NCI-H69 (cell line): ENCODE measurements at places on chromosomes 2 and 18.

GRCh38 chr2:200700856-200701255, 110.9 kb upstream of the BZW1 start:
- DNase-seq = no peak

DNA sequence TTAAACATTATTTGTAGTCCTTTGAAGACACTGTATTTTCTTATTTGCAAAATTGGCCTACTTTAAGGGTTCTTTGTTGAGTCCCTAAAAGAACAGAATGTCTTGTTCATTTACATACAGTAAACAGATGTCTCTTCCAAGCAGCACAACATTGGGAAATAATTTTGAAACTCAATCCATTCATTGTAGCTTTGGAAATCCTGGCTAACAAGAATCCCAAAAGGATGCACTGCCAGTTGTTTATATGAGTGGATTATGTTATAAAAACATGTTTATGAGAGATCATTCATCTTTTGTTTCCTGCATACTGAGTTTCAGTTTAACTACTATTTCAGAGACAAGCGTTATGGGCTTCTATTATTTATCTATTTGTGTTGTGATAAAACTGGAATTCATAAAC, 499.3 kb downstream of the PID1 start:
- no peak for DNase-seq

DNA sequence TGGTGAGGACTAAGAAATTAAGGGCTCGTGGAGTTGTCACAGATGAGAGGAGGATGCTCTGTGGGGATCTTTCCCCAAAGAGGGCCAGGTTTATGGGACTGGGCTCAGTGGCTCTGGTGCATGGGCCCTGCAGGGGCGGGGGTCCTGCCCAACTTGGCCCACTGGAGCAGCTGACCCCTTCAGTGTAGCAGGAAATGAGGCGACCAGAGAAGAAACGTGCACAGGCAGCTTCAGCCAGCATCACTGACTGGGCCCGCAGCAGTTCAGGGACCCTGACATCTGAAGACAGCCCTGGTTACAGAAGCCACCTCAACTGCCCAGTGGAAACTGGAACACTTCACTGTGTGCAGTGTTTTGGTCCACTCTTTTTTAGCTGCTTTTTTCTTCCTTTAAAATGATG, 72.8 kb downstream of the EMILIN2 start:
- no peak for DNase-seq

GRCh38 chr2:191180713-191181112, 29.9 kb upstream of the STAT4 start:
- DNase-seq = no peak

- no peak for DNase-seq
Observed at GRCh38 chr2:151029406-151030157, 232.1 kb downstream of the RBM43 start.

DNA sequence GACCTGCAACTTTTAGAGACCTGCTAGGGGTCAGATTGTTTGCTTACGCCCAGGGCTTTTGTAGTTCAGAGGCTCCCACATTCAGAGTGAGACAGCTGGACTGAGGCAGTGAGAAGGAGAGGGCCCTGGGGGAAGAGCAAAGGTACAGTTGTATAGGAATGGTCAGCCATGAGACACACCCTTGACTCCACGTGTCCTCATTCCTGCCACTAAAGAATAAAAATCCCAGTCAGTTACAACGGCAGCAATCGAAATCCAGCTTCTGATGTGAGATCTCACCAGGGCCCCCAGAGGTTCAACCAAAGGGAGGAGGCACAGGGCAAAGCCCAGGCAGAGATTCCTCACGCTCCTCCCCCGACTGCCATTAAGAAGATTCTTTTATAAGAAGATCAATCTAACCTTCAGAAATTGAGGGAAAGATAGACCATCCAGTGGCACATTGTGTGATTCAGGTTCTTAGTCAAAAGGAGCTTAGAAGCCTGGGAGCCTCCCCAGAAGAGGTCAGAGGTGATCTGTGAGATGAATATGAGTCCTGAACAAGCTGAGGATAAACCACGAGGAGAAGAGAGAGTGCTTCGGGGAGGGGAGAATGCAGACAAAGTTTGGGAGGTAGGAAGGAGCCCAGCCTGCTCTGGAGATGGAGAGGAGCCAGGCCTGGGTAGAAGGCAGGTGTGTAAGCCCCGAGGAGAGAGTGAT, 317.0 kb downstream of the CYP26B1 start:
- no peak for DNase-seq

- peak; percentile 40 for DNase-seq
Observed at GRCh38 chr2:108449410-108450130, 564 bp downstream of the GCC2 start.

DNA sequence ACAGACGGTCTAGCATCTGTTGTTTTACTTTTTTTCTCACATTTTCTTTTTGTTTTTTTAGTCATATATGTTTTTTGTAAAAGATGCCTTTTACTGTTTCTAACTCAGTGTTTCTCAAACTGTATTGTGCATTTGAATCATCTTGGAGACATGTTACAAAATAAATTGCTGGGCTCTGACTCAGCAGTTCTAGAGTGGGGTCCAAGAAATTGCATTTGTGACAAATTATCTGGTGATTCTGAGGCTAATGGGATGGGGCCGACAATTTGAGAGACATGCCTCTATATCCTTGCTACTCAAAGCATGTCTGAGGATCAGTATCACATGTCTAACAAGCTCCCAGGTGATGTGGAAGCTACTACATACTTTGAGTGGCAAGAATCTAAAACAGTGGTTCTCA, 478.8 kb downstream of the PLCL1 start:
- no peak for DNase-seq

- DNase-seq = no peak
Observed at GRCh38 chr2:175807031-175807873, 194.8 kb downstream of the LNPK start.

GRCh38 chr2:189082376-189082975, 97.1 kb downstream of the COL5A2 start:
- no peak for DNase-seq

- DNase-seq = peak; percentile 13
Observed at GRCh38 chr2:216925636-216926366, 65.9 kb upstream of the TNP1 start.

GRCh38 chr2:99624677-99625076, 134.9 kb upstream of the REV1 start:
- peak; percentile 72 for DNase-seq

GRCh38 chr2:155442755-155443372, 744.4 kb downstream of the KCNJ3 start:
- DNase-seq = peak; percentile 18

DNA sequence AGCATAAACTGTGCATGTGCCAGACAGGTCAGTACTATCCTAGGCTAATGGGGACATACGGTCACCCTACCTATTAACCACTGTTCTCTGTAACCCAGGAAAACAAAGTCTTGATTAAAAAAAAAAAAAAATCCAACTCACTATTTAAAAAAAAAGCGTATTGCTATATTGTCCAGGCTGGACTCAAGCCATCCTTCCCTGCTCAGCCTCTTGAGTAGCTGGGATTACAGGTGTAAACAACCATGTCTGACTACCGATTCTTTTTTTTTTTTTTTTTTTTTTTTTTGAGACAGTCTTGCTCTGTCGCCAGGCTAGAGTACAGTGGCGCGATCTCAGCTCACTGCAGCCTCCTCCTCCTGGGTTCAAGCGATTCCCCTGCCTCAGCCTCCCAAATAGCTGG, 11.6 kb downstream of the ATAD2B start:
- no peak for DNase-seq

DNA sequence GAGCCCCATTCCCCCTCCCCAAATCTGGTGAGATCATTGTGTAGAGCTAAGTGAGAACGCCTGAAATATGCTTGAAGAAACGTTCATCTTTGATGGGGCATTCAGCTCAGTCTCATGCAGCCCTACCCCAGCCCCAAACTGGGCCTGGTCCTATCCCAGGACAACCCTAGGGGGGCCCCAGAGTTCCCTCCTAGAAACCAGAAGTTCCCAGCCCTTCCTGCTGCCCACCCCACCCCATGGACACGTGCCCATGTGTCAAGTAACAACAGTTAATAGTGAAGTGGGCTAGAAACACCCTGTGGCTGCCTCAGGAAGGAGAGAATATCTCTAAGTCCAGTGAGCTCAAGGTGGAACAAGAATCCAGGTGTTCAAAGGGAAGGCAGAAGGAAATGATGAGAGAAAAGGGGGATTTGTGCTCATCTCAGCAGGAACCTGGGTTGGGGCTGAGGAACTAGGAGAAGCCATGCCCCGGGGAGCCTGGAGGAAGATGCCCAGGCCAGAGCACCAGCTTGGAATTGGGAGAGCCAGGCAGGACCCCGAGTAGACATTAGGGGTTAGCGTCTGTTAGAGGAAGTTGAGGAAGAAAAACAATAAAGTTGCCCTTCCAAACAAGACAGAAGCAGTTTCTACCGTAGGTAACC, 20.1 kb upstream of the SLC20A1 start:
- DNase-seq = no peak

GRCh38 chr2:99818842-99819241, 323.5 kb downstream of the AFF3 start:
- peak; percentile 58 for DNase-seq

GRCh38 chr2:127995725-127996124, 32.1 kb downstream of the SAP130 start:
- DNase-seq = no peak

DNA sequence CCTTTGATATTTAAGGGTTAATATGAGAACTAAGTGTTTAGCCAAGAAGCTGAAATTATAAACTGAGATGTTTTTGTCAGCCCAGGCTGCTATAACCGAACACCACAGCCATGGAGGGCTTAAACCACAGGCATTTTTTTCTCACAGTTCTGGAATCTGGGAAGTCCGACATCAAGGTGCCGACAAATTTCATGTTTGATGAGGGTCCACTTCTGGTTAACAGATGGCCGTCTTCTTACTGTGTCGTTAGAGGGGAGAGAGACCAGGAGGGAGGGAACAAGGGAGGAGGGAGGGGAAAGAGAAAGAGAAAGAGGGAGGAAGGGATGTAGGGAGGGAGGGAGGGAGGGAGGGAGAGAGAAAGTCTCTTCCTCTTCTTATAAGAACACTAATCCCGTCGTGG, 6.5 kb upstream of the CNDP2 start:
- DNase-seq = no peak

DNA sequence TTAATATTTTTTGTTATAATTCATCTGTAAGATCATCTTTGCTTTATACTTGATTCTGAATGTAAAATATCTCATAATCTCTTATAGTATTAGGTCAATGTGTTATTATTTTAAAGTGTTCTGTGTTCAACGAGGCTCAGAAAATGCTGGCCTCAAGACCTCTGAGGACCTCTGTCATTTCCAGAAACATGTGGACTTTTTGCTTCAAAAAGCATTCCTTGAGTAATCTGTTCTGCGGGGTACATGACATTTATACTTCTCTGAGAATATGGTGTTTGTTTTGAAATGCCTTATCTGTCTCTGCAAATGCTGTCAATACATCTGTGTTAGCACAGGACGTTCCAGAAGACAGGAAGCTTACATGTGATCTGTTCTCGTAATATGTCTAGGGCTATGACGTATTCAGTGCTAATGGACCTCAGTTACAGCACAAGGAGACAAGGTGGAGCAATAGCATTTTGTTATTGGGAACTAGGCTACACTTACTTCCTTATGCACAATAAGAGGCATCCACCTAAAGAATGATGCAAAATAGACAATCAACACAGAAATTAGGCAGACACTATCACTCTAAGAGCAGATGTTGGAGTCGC, 37.6 kb upstream of the IL1RL1 start:
- DNase-seq = no peak

- no peak for DNase-seq
Observed at GRCh38 chr2:168378960-168379669, 77.0 kb upstream of the CERS6 start.

GRCh38 chr18:47040982-47041381, 5.6 kb upstream of the ELOA2 start:
- no peak for DNase-seq

DNA sequence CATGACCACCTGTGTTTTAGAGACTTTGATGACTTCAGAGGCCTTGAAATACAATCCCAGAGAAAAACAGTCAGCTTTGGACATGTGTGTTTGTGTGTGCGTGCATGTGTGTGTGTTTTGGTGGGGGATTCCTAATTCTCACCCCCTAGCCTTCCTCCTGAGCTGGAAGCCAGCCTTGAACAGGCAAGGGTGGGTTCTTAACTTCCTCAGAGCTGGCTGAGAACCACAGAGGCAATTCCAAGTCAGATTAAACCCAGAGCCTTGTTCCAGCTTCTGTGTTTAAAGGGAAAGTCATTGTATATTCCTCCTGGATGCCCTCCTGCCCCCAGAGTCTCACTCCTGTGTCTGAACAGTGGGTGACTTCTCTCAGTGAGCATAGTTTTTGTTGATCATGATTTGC, 45.2 kb upstream of the MGAT4A start:
- DNase-seq = peak; percentile 9

- no peak for DNase-seq
Observed at GRCh38 chr2:81901017-81901416, 1596.5 kb upstream of the LRRTM1 start.

GRCh38 chr2:119197126-119197405, 26.6 kb upstream of the STEAP3 start:
- DNase-seq = no peak

GRCh38 chr18:75244351-75245313, 34.0 kb downstream of the TSHZ1 start:
- DNase-seq = peak; percentile 66
